ENCODE measurements at places on chromosomes 5 and 9. TPM values are rescaled to one million over a fixed set of nuclear protein-coding genes. Genes with fewer than 3 reads are reported as not detected.

FREM1 gene
- not detected for total RNA-seq

PRKACG gene
- total RNA-seq, result not detected

UGT3A1 gene
- not detected for total RNA-seq

GIN1 gene
- total RNA-seq, result 4.5 TPM

FAM151B gene
- 1.2 TPM for total RNA-seq

PCDHB5 gene
- 1.4 TPM for total RNA-seq

GLDC gene
- 14.1 TPM for total RNA-seq

CLIC3 gene
- total RNA-seq, result 5.1 TPM

CCL27 gene
- not detected for total RNA-seq

SRP19 gene
- 84.9 TPM for total RNA-seq

WWC1 gene
- total RNA-seq, result 80.3 TPM

BAAT gene
- total RNA-seq, result 0.34 TPM

ORM2 gene
- total RNA-seq, result not detected

RASEF gene
- 5.7 TPM for total RNA-seq

All from A549 treated with GW870086 at 1 μM for 4 hours (cell line).